ENCODE measurements at places on chromosomes 3 and 15. TPM values are rescaled to one million over a fixed set of nuclear protein-coding genes. Genes with fewer than 3 reads are reported as not detected.
A peak's percentile ranks its signal among the peaks of the same experiment; 100 is the strongest.

DNA sequence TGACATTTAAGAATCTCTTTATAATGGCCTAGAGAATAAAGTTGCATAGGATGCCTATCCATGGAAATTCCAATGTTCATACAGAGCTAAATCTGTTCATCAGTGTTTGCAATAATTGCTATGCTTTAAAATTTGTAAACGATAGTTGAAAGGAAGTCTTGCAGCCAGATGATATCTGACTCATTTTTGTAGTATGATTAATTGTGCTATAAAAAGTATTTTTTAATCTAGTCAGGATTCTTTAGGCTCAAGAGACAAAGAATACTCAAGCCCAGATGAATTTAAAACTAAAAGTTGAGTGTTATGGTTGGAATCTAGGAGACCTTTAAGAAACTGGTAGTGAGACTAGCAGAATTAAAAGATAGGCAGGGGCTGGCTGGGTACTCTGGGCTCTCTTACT is 50.5 kb downstream of the SUCNR1 start:
- peak; percentile 17 for DNase-seq

- no peak for DNase-seq
Observed at GRCh38 chr3:154228561-154229216, 95.6 kb downstream of the DHX36 start.

GRCh38 chr15:51323749-51324148 is 14.6 kb downstream of the CYP19A1 start:
- DNase-seq, result no peak

GRCh38 chr15:74776821-74777768 is 4.8 kb upstream of the CSK start:
- no peak for DNase-seq

Gene UCN2
- 0.31 TPM for total RNA-seq

All from myocyte (in vitro differentiated cells).